ENCODE measurements at places on chromosomes 6 and 20. TPM values are rescaled to one million over a fixed set of nuclear protein-coding genes. Genes with fewer than 3 reads are reported as not detected.

DNA sequence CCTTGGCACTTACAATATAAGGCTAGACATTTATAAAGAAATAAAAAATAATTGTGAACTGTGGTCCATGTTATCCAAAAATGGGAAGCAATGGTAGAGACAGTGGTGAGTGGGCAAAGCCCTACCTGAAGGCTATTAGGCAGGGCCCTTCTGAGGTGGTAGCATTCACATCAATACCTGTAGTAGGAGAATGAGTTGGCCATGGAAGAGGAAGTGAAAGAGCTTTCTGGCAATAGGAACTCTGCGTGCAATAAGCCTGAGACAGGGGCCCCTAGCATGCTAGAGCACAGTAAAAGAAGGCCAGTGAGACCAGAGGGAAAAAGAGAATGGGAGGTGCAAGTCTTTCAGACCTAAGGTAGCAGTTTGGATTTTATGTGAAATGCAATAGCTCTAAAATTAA, 754.5 kb downstream of the PTPRT start:
- DNase-seq = no peak

- DNase-seq = no peak
Measured at GRCh38 chr20:44967207-44967807, 995 bp downstream of the STK4 start.

GRCh38 chr20:9375221-9375681, 139.1 kb upstream of the LAMP5 start:
- no peak for DNase-seq

- peak; percentile 90 for DNase-seq
Measured at GRCh38 chr6:170306324-170307079, at the start of gene FAM120B. FAM120B (plus strand) TSS chr6:170306758; CDS start chr6:170317391, 10,633 bp downstream.

DNA sequence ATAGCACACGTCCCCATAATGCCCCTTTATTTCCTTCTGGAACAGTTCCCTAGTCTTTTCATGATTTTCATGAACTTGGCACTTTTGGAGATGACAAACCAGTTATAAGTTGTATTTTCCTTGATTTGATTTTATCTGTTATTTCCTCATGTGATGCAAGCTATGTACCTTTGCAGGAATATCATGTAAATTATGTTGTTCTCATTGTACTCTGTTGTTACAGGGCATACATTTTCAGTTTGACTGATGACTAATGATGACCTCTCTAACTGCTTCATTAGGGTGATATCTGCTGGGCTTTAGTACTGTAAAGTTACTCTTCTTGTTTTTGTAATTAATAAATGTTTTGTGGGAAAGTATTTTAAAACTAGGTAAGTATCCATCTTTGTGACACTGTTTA, 147.3 kb downstream of the ZFAND3 start:
- DNase-seq = no peak

DNA sequence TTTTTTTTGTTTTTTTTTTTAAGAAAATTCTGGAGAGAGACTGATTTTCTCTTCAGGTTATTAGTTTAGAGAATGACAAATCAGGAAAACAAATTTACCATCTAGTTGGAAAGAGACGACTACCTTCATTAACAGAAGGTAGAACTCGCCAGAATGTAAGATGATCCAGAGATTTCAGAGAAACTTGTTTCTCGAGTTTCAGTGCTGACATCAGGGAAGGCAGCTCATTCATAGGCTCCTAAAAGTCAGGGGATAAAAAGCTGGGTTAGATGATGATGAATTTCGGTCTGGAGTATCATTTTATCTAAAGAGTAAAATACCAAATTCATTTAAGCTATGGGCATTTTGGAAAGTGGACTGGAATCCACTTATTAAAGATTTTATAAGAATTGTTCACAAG, 27.9 kb downstream of the ZNF334 start:
- peak; percentile 12 for DNase-seq

DNA sequence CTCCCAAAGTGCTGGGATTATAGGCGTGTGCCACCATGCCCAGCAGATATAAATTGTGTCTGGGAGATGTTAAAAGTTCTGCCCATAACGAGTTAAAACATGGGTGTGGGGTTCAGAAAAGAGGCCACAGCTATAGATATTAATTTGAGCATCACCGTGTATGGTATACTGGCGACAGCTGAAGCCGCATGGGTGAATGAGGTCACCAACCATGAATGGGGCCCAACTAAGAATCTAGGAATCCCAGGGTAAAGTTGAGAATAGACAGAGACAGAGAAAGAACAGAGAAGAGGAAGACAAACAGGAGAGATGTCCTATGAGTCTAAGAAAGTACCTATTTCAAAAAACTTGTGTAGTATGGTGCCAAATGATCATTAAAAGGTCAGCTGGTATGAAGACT, 50.9 kb downstream of the ILRUN start:
- DNase-seq = no peak

DNA sequence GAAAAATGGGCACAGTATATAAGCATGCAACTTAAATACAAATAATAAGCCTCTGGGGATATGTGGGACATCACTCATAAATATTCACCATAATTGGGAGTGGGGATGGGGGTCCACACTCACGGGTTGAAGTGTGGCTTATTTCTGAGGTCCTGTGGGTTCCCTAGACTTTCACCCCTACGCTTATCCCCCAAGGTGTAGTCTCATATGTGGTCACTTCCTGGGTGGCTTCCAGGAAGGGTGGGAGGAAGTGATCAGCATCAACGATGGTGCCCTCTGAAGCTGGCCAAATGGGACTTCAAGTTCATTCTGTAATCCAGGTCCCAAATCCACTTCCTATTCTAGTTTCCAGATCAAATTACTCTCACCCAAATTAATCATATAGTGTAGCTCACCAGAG, 59.5 kb downstream of the GNAS start:
- DNase-seq = no peak

- DNase-seq = no peak
Measured at GRCh38 chr6:139251045-139251690, 40.6 kb downstream of the TXLNB start.

DNA sequence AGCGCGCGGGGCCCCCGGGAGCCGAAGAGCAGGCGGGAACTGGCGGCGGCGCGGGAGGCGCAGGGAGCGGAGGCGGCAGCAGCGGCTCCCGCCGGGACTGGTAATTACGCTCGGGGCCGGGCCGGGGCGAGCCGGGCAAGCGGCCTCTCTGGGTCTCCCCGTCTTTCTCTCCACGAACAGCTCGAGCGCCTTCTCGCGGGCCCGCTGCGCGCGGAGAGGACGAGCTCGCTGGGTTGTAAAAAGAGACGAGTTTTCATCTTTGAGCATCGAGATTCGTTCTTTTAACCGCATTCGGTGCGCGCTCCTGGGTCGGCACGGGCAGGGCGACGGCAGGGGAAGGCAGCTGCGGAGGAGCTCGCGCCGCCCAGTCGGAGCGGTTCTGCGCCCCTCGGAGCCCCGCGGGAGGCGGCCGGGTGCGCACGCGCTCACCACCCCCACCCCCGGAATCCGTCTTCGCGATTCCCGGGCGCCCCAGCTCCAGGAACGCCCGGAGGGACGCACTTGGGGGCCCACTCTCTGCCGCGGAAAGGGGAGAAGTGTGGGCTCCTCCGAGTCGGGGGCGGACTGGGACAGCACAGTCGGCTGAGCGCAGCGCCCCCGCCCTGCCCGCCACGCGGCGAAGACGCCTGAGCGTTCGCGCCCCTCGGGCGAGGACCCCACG, 38.0 kb downstream of the YTHDF1 start:
- DNase-seq = peak; percentile 84

- DNase-seq = peak; percentile 11
Measured at GRCh38 chr6:169638388-169638787, 63.4 kb downstream of the WDR27 start.

GRCh38 chr6:164967102-164967501, 342.3 kb downstream of the C6orf118 start:
- peak; percentile 27 for DNase-seq

DNA sequence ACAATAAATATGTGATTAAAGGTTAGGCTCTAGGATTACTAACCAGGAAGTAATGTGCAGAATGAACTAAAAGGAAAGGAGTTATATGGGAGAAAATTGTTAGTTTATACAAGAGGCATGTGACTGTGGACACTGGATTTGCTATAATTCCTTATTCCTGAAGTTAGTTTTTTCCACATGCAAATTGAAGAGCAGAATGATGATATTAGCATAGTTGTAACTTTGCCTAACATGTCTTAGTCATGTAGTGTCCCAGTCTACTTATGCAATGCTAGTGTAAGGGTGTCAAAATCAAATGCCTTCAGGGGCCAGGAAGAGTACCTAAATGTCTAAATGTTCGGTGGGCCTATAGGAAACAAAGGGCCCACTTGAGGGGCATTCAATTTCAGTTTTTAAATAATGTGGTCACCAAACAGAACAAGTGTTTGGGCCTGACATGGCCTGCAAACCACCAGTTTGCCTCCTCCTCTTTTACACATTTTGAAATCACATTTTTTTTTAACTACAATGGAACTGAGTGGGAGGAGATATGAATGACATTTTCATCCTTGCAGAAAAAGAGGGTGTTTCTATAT, 28.0 kb upstream of the CEP85L start:
- no peak for DNase-seq

DNA sequence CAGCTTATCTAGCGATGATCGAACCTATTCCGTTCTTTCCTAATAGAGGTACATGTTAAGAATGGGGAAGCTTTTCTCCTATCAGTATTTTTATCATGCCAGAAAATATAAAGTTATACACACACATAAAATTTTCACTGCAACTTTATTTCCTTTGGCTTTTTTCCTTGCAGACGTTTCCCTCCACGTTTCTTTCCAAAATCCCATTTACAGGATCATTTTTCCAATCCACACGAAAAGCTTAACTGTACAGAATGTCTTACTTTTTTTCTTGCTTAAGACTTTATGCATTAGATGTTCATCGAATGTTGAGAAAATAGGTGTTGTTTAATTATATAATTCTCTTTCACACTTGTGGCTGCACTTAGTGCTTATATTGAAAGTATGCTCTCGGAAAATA, 62.9 kb upstream of the HDGFL1 start:
- no peak for DNase-seq

DNA sequence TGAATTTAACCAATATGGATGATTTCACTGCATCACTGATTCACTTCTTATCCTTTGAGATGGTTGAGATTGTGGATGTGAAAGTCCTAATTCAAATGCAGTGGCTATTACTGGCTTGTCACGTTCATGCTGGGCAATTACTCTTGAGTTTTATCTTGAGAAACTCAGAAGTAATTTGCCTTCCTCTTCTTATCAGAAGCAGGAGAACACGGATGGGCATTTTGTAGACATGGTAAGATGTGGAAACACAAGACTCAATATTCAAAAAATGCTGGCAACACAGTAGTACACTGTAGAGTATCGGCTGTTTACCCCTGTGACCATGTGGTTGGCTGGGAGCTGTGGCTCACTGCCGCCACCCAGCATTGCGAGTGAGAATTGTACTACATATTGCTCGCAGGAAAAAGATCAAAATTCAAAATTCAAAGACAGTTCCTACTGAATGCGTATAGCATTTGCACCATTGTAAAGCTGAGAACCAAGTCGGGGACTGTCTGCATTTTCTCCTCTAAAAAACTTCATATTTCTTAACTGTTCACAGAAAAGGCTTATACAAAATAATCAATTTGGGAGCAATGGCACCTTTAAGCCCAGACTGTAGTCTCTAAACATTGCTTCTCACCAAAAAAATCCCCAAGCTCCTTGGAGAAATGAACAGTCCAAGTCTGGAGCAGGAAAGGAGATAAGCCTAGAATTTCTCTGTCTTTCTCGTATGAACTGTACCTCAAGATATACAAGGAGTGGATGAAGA, 61.9 kb upstream of the ELOVL5 start:
- peak; percentile 39 for DNase-seq

- DNase-seq = no peak
Measured at GRCh38 chr6:158969148-158969547, 30.9 kb downstream of the RSPH3 start.

DNA sequence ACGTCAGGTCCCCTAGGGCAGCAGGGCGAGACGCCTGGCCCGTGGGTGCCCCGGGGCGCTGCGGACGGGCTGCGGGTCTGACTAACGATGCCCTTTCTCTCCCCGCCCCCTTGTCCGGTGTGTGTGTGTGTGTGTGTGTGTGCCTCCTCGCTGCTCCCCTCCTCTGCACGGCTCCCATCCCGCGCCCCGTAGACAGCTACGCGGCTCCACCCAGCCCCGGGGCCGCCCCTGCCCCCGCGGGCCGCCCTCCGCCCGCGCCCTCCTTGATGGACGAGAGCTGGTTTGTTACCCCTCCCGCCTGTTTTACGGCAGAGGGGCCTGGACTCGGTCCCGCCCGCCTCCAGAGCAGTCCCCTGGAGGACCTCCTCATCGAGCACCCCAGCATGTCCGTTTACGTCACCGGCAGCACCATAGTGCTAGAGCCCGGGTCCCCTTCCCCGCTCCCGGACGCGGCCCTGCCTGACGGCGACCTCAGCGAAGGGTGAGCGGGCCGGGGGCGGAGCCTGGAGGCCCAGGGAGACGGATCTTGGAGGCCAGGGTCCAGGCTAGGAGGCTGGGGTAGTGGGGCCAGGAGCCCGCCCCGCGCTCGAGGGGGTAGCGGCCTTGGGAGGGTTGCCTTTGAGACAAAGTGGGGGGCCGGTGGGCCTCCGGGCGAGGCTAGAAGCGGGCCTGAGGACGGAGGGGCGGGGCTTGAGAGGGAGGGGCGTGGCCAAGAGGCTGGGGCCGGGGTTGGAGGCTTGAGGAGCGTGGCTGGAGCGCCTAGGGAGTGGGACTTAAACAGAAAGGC, 5.1 kb downstream of the TP53INP2 start:
- DNase-seq = peak; percentile 97

- no peak for DNase-seq
Measured at GRCh38 chr20:51143652-51144051, 120.7 kb upstream of the KCNG1 start.

GRCh38 chr6:1485678-1486077, 96.3 kb downstream of the FOXF2 start:
- no peak for DNase-seq

DNA sequence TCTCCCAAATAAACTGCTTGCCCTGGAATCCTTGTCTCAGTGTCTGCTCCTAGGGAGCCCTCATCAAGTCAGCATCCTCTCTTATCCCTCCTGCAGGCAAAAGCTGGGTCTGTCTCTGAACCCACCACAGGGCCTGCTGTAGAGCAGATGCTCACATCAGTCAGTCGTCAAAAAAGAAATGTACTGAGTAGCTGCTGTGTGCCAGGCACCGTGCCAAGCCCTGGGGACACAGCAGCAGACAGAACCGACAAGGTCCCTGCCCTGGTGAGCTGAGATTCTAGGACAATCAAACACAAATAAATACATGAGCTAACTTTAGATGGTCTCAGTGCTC, 68.5 kb downstream of the EYA2 start:
- no peak for DNase-seq

- DNase-seq = peak; percentile 31
Measured at GRCh38 chr20:33442136-33443005, 1.2 kb downstream of the SNTA1 start.

GRCh38 chr20:36775196-36775595, 1.6 kb upstream of the DSN1 start:
- DNase-seq = peak; percentile 32

GRCh38 chr6:22755605-22756004, 186.2 kb downstream of the HDGFL1 start:
- no peak for DNase-seq

GNAS-AS1 gene
- total RNA-seq = 0.24 TPM

BPIFB4 gene
- not detected for total RNA-seq

LY6G6D gene
- 2.8 TPM for total RNA-seq

RIPOR2 gene
- total RNA-seq = 0.31 TPM

PRKN gene
- 0.26 TPM for total RNA-seq

SPDEF gene
- 0.11 TPM for total RNA-seq

CDH26 gene
- total RNA-seq = 3.1 TPM

SEMG1 gene
- 0.81 TPM for total RNA-seq

SMLR1 gene
- not detected for total RNA-seq

C4B gene
- total RNA-seq = 1.9 TPM

ESR1 gene
- under 0.01 TPM for total RNA-seq

CBLN4 gene
- not detected for total RNA-seq

PAK1IP1 gene
- 39.9 TPM for total RNA-seq

PERP gene
- total RNA-seq = 28.5 TPM

CAGE1 gene
- total RNA-seq = 0.21 TPM

PBOV1 gene
- total RNA-seq = not detected

TREM1 gene
- not detected for total RNA-seq
